ENCODE measurements at places on chromosomes 3 and 15.

- no peak for DNase-seq
Measured at GRCh38 chr15:29917600-29918597, 95.6 kb upstream of the TJP1 start.

DNA sequence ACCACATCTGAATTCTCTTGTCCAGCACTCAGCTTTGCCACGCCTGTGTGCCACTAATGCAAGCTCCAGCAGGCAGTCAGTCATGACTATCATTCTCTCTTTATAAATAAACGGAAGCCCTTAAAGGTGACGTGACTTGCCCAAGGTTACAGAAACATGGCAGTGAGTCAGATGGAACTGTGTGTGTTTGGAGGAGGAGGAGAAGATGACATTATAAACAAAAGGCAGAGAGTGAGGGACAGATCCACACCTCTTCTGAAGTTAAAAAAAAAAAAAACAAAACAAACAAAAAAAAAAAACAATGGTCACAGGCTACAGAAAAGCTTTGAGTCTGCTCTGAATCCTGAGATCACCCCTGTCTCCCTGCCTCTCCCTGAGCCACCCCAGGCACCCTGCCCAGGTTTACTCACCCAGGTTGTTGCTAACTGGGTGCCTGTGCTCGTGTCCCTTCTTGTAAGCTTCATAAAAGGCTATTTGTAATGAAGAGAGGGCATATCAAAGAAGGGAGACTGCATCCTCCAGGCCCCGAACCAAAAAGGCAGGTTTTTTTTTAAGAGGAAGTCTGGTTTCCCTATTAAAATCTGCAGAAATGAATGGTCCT is 119.7 kb upstream of the PHLDB2 start:
- no peak for DNase-seq

DNA sequence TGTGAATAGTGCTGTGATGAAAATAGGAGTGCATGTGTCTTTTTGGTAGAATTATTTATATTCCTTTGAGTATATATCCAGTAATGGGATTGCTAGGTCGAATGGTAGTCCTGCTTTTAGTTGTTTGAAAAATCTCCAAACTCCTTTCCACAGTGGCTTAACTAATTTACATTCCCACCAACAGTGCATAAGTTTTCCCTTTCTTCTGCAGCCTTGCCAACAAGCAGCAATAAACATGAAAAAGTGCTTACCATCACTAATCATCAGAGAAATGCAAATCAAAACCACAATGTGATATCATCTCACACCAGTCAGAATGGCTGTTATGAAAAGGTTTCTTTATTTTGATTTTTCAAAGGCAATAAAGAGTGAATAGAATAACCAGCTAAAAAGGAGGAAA is 1105.9 kb downstream of the NAALADL2 start:
- DNase-seq: no peak

DNA sequence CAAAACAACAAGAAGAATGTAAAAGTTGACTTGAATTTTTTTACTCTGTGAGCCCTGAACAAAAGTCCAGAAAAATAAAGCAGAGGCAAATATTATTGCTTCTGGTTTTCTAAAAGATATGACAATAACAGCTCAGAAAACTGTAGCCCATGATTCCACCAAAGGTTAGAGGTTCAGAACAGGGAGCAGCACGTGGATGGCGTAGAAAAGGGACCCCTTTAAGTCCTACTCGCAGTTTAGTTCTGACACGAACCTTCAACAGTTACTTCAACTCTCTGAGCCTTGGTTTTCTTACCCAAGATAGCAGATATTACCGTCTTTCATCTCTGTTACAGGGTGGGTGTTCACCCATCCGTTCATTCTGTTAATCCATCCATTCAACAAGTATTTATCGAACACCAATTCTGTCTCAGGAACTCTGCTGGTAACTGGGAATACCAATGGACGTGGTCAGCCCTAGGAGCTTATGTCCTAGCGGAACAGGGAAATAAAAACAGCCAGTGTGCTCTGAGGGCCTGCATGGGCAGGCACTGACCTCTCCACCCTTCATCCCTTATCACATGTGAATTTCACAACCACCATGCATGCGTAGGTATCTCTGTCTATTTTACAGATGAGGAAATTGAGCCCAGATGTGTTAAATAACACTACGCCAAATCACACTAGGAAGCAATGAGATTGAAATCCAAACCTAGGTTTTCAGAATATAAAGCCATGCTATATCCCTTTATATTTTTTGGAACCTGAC is 274.2 kb upstream of the ICE2 start:
- DNase-seq: no peak

GRCh38 chr3:29236146-29236840 is 44.6 kb upstream of the RBMS3 start:
- DNase-seq: no peak

GRCh38 chr15:51649659-51650521 is 27.3 kb upstream of the DMXL2 start:
- peak; percentile 11 for DNase-seq

- no peak for DNase-seq
Measured at GRCh38 chr3:130702985-130703384, 43.6 kb downstream of the PIK3R4 start.

DNA sequence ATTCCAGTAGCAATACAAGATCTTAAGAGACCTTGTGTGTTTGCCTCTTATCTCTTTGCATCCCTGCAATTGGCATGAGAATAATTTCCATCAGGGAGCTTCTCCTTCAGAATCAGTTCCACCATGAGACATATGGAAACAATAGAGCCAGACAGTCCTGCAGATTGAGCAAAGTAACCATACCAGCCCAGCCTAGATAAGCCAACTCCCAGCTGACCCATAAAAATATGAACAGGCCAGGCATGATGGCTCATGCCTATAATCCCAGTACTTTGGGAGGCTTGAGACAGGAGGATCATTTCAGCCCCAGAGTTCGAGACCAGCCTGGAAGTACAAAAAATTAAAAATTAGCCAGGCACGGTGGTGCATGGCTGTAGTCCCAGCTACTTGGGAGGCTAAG is 12.7 kb downstream of the CNTN3 start:
- no peak for DNase-seq

- no peak for DNase-seq
Measured at GRCh38 chr15:64895285-64896065, 16.2 kb upstream of the ANKDD1A start.

GRCh38 chr15:100106732-100107131 is 235.0 kb downstream of the ADAMTS17 start:
- no peak for DNase-seq

DNA sequence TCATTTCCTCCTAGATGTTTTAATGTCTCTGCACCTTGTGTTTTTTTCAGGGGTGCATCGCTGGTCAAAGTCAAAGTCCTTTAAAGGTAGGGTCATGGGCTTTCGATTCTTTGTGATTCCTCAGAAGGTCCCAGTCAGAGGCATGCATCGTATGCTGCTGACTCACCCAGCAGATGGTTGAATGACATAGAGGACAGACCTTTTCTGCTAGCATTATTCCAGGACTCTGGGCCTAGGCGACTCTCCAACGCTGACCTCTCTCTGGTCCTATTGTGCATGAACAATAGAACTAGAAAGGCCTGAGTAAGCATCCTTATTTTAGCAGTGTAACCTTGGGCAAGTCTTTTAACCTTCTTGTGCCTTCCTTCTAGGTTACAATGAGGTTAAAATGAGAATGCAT is 75.9 kb downstream of the DGKG start:
- no peak for DNase-seq

DNA sequence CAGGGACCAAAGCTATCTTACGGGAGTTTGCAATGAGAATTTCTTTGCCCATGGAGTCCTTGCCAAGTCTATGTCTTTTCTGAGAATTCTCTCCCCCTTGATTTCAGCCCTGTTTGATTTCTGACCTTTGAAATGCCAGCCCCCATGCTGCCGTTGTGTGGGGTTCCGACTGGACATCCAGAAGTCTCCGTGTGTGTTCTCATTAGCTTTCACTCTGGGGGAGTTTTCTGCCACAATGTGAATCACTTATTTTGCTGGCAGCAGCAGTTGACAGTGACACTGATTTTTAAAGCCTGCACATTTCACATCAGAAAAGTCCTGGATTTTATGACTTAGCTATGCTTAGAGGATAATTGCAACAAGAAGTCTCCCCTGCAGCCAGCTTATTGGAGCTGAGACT is 98.4 kb upstream of the CTDSPL start:
- DNase-seq: no peak

- DNase-seq: no peak
Measured at GRCh38 chr3:46209746-46210470, 1.8 kb upstream of the CCR1 start.

GRCh38 chr15:34682674-34683073 is 72.1 kb downstream of the GJD2 start:
- DNase-seq: no peak

DNA sequence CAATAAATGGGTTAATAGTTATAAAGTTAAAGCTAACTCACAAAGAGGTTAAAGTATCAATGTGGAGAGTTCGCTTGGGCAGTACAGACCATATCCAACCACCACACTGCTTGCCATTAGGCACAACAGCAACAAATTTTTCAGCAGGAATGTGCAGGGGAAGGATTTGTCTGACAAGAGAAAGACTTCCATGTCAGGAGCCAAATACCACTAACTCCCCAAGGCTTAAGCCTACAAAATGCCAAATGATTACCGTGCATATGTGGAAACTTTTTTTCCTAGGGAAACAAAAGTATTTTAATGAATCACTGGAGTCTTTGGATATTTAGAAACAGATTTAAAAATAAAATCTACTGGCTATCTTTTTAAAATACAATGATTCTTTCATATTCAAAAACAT is 8.1 kb downstream of the VGLL3 start:
- DNase-seq: no peak

DNA sequence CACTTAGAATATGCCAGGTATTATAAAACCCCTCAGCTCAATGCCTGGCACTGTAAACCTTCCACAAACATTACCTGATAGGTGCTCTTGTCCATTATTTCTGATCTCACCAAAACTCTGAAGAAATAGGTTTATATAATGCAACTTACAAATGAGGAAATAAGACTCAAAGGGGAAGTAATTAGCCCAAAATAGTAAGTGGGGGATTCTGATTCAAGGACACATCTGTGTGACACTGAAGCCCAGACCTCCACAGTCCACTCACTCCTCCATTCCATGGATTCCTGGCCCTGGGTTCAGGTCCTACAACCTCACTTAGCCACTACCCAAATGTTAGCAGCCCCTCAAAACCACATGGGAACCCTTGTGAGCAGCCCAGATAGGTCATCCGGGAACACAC is 49.9 kb downstream of the TRANK1 start:
- DNase-seq: no peak

DNA sequence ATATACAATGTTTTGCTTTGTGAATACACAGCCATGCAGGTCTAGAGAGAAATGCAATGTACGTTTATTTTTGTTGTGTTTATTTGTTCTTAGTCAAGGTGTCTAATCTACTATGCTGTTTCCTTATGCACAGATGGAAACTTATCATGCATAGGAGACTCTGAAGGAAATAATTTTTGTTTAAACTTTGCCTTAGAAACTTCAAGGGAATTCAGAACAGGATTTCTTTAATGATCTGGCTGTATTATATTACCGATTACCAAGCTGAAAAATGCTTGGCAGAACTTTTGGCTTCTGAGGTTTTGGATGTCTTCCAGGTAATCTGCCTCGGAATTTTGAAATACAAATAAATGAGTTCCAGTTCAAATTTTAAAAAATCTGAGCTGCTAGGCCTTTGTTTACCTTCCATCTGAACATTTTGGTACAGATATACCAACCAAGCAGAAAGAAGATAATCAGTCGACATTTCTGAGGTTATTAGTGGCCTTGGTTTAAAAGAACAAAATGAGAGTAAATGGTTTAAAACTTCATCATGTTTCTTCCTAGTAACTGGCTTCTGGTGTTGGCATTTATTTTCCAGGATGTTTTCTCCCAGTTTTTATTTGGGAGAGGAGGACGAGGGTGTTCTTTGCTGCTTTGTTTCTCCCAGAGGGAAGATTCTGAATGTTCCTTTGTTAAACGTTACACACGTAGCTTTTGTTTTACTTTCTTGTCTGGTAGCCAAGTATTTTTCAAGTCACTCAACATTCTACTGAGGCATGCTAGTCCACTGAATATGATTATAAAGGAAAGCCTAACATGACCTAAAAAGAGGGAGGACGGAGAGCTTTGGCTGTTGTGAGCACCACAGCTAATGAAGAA is 421.8 kb upstream of the TBL1XR1 start:
- DNase-seq: no peak

GRCh38 chr15:27864719-27865118 is 234.4 kb downstream of the OCA2 start:
- no peak for DNase-seq

DNA sequence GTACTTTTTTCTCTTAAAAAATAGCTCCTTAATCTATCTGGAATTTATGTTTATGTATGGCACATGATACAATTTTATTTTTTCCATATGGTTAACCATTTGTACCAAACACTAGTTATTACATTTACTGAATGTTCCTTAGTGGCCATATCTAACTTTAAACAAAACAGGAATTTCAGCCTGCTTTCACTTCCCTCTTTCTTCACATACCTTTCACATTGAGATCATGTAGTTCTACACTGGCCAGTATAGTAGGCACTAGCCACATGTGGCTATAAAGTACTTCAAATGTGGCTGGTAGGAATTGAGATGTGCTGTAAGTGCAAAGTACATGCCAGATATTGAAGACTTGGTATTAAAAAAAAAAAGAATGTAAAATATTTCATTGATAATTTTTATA is 4.7 kb upstream of the RYK start:
- no peak for DNase-seq

Measured in activated CD8-positive, alpha-beta memory T cell treated with anti-CD3 and anti-CD28 coated beads for 1 hour (primary cell).